ENCODE measurements at places on chromosomes 12 and 14.
A peak's percentile ranks its signal among the peaks of the same experiment; 100 is the strongest.

DNA sequence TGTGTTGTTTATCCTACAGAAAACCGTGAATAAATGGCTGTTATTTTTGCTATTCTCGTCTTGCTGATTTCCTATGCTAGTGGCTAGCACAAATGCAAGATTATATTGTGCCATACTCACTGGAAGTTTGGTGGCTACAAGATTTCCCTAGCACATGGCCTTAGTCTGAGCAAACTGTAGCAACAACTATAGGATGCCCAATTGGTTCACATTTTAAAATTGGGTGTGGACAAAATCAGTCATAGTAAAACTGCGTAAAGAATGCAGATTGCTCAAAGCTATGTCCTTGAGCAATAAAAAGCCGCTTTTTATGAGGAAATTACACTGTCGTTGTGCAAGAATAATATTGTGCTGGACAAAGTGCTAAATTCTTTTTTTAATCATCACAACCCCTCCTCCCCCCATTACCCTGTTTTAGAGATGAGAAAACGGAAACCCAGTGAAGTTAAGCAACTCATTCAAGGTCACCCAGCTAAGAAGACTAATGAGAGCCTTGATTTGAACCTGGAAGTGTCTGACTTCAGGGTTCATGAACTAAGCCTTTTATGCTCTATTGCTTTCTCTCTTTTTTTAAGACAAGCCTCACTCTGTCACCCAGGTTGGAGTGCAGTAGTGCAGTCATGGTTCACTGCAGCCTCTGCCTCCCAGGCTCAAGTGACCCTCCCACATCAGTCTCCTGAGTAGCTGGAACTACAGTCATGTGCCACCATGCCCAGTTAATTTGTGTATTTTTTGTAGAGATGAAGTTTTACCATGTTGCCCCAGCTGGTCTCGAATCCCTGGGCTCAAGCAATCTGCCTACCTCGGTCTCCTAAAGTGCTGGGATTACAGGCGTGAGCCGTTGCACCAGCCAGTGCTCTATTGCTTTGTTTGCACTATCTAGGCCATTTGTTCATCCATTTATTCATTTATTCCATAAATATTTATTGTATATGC is 73.6 kb downstream of the SRGAP1 start:
- peak; percentile 98 for DNase-seq

GRCh38 chr12:18750085-18750484 is 12.2 kb downstream of the CAPZA3 start:
- DNase-seq = no peak

DNA sequence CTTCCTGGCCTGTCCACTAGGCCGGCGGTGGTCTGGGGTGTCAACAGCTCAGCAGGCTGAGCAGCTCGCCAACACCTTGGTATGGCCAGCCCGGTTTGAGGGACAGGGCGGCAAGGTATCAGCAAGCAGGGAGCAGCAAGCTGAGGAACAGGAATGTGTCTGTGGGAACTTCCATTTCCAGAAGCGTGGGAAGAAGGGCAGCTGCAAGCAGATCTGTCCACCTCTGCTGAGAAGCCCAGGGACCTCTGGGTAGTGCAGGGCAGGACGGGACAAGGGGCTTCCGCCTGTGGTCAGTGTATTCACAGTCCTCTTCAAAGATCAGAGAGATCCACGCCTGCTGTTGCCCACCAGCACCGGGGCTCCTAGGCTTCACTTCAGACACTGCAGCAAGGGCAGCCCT is 36.0 kb downstream of the ACTN1 start:
- DNase-seq = no peak

- DNase-seq = no peak
Observed at GRCh38 chr14:102370305-102370809, 7.6 kb downstream of the TECPR2 start.

DNA sequence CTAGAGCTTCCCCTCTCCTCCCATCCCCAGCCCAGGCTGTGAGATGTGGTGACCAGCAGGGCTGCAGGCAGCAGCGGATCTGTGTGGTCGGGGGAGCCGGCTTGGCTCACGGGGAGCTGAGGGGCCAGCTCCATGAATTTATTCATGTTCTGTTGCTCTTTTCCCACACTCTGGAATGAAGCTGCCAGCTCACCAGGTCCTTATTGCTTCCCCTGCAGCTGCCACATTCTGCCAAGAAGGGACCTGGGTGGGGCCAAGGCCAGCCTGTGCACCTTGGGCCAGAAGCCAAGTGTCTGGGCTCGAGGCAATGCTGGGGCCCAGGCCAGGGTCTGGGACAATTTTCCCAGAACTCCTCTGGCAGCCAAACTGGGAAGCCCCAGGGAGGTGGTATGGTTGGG is 2.5 kb upstream of the C1QL4 start:
- no peak for DNase-seq

- no peak for DNase-seq
Observed at GRCh38 chr12:99745121-99745520, 97.6 kb downstream of the GARIN6 start.

GRCh38 chr12:21265932-21266331 is 68.8 kb downstream of the SLCO1A2 start:
- no peak for DNase-seq

- peak; percentile 58 for DNase-seq
Observed at GRCh38 chr14:67187826-67188225, 1.4 kb upstream of the GARIN2 start.

DNA sequence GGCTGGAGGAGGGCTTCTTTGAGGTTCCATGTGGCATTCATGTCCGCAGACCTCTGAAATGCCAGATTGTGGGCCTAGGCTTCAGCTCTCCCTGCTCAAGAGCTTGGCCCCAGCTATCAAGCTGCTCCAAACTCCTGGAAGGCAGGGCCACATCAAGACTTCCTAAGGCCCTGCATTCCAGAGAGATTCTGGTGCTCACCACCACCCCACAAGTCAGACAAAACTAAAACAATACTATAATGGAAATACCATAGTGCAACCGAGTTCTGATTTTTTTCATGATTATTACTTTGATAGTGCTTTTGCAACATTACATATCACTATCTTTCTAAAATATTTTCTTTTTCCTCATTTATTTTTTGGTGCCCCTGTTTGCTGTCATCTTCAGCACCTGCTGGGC is 86.3 kb downstream of the CALM1 start:
- no peak for DNase-seq

DNA sequence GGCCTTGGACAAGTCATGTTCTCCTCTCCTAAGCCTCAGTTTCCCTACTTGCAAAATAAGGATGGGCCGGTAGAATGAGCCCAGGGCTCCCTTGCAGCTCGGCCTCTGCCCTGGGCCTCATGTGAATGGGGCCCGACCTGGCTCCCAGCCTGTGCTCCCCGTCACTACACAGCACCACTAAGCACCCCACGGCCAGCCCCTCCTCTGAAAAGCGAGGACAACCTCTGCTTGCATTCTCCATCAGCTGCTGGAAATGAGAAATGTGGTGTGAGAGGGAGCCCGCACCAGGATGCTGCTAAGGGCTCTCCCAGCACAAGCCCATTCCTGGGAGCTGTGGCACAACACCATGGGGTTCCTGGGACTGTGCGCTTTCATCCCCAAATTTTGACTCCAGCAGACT is 10.2 kb downstream of the SLC25A47 start:
- no peak for DNase-seq

DNA sequence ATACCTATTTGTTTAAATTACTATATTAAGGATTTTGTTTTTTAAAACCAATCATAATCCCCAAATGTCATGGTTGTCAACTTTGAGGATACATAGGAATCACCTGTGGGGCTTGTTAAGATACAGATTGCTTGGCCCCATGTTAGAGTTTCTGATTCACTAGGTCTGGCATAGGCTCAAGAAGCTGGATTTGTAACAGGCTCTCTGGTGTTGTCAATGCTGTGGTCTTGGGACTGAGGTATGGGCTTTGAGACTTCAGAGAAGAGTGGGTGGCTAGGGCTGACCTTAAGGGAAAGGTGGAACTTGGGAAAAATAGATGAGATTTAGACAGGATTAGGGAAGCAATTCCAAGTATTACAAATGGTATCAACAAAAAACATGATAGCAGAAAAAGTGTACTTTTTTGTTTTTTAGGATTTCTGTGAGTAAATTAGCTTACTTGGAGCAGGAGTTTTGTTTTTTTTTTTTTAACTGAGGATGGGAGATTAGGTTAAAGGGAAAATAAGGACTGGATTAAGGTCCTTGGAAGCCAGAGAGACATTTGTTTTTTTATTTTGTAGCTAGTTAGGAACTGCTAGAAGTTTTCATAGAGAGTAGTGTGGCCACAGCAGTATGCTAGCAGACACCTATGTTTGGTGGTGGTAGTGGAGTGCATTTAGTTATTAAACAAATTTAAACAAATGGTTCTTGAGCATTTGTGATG is 88.6 kb downstream of the RAD51B start:
- no peak for DNase-seq

DNA sequence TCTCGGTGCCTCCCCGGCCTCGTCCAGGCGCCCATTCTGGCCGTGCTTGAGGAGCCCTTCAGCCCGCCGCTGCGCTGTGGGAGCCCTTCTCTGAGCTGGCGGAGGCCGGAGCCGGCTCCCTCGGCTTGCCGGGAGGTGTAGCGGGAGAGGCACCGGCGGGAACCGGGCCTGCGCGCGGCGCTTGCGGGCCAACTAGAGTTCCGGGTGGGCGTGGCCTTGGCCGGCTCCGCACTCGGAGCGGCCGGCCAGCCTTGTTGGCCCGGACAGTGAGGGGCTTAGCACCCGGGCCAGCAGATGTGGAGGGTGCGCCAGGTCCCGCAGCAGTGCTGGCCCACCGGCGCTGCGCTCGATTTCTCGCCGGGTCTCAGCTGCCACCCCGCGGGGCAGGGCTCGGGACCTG is 168.7 kb upstream of the RPL10L start:
- no peak for DNase-seq

GRCh38 chr14:87097015-87097414 is 896.0 kb downstream of the GALC start:
- DNase-seq = peak; percentile 67

- no peak for DNase-seq
Observed at GRCh38 chr12:52306731-52307130, 14.5 kb downstream of the KRT83 start.

DNA sequence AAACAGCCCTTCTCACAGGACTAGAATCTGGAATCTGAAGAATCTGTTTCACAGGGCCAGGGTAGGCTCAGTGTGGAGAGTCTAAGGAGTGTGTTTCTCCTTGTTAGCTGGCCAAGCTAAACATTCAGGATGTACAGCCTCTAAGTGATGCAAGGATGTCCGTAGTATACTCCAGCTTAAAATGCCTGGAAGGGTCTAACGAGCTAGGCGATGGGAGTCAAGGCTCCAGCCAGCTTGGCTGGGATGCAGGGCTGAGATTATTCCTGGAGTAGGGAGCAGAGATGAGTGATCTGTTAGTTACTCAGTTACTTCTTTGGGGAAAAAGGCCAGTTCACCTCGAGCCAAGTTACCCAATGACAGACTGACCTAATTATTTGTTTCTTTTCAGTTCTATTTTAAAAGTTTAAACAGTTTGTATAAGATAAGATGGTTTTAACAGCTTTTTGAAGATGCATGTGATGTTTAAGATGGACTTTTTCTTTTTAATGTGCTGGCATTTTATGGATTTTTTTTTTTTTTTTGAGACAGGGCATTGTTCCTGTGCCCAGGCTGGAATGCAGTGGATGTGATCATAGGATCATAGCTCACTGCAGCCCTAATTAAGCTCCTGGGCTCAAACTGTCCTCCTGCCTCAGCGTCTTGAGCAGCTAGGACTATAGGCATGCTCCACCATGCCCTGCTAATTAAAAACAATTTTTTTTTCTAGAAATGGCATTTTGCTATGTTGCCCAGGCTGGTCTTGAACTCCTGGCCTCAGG is 41.1 kb downstream of the SYNE2 start:
- peak; percentile 56 for DNase-seq

- peak; percentile 41 for DNase-seq
Observed at GRCh38 chr12:27237790-27238771, 6.0 kb upstream of the STK38L start.

- peak; percentile 46 for DNase-seq
Observed at GRCh38 chr12:20624718-20625117, 70.4 kb upstream of the SLCO1C1 start.

DNA sequence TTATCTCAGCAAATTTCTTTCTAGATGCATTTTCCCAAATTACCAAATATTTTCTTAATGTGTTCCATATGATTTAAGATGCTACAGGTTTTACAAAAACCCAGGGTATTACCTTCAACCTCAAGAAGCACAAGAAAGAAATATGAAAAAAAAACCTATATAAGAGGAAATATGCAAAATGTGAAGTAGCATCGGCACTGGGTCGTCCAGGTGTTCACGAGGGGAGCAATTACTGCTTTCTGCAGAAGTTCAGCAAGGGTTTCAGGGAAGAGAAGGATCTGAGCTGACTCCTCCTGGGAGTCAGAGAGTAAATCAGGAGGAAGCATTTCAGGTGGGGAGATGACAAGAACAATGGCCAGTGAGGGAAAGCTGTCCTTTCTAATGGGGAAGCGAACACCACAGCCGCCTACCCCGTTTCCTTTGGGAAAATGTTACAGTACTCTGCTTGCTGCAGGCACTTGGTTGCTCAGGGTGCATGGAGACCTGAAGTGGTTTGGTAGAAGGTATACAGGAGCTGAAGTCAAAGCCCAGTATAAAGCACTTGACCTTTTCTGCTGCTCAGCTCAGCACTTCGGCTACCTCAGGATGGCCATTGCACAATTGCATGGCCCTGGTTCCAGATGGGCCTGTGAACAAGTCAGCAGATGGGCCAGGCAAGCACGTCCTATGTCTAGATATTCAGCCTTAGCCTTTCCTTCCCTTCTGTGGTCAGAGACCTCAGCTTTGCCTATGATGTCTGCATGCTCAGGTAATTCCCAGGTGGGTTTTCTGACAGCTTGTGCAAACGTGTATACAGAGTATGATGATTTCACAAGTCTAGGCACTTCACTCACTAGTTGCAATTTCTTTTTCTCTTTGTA is 155.6 kb downstream of the PAX9 start:
- DNase-seq = no peak

GRCh38 chr14:72129291-72129690 is 197.1 kb downstream of the RGS6 start:
- no peak for DNase-seq

DNA sequence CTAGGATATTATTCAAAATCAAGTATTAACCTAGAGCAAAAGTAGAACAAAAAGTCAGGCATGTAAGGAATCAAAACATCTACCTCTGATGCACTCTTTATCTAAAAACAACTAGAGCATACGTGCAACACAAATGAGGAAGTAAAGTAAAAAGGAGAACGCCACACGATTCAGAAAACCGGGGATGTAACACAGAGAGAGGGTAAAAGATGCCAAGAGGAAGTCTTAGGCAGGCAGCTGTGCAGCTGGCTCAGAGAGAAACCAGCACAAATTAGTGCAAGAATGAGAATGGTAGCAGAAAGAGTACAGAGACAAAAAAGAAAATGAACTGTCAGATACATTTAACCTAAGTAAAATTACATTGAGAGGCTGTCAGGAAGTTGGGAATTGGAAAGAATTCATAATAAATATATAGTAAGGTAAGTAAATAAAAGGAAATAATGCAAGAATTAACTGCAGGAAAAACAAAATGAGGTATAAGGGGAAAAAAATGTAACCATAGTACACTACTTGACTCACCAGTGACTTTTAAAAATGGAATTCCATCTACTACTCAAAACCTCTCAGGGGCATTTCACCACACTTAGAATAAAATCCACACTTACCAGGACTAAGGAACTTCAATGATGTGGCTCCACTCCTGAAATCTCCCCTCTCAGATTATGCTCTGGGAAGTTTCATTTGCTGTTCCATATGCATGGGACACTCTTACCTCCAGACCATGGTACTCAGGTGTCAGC is 17.1 kb downstream of the BCAT1 start:
- DNase-seq = peak; percentile 65
